ENCODE measurements at places on chromosomes 12 and 14. TPM values are rescaled to one million over a fixed set of nuclear protein-coding genes. Genes with fewer than 3 reads are reported as not detected.

DNA sequence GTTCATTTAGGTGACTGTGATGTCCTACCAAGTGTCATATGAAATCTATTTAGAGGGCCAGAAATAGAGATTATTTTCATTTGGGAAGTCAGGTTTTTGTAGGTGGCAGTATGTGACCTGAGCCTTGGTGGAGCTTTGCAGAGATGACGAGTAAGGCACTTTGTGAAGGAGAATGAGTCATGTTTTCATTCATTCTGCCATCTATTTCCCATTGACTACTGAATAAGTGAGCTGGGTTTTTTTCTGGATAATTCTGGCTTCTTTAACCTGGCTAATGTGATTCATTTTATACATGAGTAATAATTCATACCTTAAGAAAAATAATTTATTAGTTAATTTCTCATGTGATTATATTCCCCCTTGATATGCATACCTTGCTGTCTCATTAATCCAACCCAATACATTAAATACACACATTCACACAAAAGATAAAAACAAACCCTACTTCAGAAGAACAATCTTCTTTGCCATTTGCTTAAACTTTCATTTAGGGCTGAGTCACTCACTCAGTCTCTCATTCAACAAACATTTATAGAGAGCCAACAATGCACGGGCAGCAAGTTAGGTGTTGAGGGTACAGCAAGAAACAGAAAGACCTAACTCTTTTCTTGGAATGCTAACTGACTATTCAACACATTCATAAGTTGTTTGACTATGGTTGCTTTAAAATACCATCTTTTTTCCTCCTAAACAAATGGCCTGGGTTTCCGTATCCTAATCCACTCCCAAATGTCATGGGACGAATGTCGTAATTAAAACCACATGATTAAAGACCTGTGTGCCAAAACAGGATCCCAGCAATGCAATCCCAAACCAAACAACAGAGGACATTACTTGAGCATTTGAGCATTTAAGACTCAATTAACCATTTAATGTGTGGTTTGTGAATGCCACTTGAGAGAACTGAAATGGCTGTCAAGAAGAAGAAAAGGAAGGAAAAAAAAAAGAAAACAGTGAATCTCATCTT, 78.0 kb downstream of the KITLG start:
- peak; percentile 11 for DNase-seq

The DBX2 gene
- 0.21 TPM for total RNA-seq

The KCNC2 gene
- 3.9 TPM for total RNA-seq

GRCh38 chr14:100712490-100712889, 14.2 kb upstream of the DLK1 start:
- DNase-seq, result no peak

GRCh38 chr14:85336817-85337216, 193.1 kb upstream of the FLRT2 start:
- no peak for DNase-seq

- no peak for DNase-seq
Observed at GRCh38 chr12:108296945-108297344, 42.2 kb downstream of the CMKLR1 start.

The KRT77 gene
- 0.10 TPM for total RNA-seq

DNA sequence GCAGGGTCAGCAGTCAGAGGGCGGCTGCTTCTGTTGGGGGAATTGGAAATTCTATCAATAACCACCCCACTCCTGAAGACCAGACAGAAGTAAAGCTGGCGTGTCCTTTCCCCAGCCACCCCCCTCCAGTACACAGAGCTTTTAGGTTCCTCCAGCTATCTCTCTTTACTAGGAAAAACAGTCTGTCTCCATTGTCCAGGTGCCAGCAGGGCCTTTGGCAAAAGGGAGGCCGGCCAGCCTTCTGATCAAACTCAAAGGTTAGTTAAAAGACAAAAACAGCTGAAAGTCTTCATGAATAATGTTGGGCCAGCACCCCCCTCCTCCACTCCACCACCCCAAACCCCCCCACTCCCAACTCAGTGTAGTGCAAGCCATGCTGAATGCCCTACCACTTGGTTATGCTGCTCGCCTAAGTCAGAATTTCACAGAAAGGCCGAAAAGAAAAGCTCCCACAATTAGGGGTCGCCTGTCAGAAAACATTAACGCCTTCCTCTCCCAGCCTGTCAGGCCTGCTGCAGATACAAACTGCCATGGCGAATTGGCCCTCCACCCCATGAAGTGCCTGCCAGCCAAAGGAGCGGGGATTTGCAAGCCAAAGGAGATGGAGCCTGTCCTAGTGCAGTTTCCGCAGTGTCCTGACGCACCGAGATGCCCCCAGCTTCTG, 8.9 kb downstream of the ASCL1 start:
- no peak for DNase-seq

- no peak for DNase-seq
Observed at GRCh38 chr12:77204083-77204482, 138.7 kb upstream of the E2F7 start.

Data from tongue (tissue), 3 donors.